Stimulated activated CD8-positive, alpha-beta memory T cell treated with anti-CD3 and anti-CD28 coated beads, Interleukin-4, amount 100 ng/mL, for 24 hours (primary cell): ENCODE measurements at places on chromosomes 6 and 20.

- DNase-seq: no peak
Measured at GRCh38 chr6:137353346-137353745, 134.2 kb upstream of the IFNGR1 start.

- DNase-seq: no peak
Measured at GRCh38 chr6:5123296-5124143, 38.4 kb downstream of the PPP1R3G start.

DNA sequence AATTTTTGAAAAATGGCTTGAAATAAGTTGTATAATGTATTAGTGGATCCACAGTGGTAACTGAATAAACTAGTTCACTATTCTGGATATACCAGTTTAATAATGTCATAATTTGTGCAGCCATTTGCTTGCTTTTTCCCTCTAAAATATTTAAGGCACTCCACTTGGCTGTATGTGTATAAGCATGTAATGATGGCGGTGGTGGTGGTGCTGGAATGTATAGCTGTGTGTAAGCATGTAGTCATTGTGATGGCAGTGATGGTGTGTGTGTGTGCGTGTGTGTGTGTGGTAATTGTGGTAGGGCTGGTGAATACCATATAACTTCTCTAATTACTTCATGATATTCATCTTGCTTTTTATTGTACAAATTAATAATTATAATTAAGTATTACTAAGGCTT, 89.2 kb upstream of the HIVEP1 start:
- no peak for DNase-seq

DNA sequence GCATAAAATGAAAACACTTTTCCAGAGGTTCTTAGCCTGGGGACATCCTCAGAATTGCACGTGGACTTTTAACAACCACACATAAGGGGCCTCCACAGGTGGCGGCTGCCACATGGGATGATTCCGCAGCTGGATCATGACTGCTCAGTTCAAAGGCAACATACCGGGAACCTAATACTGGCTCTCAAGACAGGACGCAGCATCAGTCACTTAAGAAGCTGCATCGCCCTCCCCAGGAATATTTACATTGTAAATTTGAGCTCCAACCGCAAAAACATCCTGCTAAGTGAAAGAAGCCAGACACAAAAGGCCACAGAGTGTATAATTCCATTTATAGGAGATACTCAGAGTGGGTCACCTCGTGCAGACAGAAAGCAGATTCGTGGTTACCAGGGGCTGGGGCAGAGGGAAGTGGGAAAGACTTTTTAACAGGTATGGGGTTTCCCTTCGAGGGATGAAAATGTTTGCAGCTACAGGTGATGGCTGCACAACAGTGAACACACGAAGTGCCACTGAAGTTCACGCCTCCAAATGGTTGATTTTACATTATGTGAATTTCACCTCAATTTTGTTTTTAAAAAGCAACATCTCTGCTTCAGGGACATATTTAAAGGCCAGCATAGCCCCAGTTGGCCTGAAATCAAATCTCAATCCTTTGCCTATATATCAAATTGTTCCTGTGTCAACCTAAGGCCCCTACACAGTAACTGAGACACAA, 141.5 kb downstream of the BMP7 start:
- DNase-seq: no peak

DNA sequence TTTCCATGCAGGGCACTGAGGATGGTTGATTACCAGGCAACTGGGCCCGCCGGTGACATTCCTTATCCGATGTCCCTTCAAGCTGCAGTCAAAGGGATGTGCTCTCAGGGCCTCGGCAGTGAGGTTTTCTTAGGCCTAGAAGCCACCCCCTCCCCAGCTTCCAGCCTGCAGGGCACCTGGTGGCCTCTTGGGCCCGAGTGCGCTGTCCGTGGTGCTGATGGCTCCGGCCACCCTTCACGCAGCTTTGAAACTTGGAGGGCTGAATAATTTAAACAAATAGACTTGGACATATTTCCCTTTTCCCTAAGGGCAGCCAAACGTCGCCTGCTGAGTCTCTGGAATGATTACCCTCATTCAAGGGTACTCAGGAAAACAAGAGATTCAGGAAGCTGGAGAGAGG, 8.9 kb upstream of the MLN start:
- no peak for DNase-seq

DNA sequence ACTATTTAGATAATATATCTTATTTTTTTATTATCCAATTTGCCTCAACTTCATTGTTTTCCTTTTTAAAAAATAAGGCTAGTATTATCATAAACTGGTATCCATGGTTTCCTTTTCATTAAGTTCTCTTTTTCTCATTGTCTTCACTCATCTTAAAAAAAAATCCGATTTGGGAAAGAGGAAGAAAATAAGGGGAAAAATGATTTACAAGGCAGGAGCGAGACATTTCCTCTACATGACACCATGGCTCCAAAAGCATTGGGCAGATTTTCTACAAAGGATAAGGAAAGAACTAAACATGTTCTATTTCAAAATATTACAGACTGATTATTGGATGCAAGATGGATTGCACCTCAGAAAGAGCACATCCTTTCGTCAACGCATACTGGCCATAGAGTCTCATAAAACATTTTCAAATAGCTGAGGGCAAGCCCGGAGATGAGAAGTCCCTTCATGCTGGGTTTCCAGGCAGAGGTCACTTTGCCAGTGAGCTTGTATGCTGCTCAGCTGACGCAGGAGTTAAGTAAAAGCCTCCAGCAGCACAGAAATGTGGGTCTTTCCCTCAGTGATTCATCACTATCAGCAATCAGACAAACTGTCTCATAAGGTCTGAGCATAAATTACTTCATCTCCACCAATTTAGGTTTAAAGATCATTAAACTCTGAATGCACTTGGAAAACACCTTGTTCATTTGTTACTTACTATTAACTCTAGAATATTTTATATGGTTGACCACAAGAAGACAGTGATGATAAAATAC, 129.0 kb upstream of the TNFAIP3 start:
- DNase-seq: no peak

DNA sequence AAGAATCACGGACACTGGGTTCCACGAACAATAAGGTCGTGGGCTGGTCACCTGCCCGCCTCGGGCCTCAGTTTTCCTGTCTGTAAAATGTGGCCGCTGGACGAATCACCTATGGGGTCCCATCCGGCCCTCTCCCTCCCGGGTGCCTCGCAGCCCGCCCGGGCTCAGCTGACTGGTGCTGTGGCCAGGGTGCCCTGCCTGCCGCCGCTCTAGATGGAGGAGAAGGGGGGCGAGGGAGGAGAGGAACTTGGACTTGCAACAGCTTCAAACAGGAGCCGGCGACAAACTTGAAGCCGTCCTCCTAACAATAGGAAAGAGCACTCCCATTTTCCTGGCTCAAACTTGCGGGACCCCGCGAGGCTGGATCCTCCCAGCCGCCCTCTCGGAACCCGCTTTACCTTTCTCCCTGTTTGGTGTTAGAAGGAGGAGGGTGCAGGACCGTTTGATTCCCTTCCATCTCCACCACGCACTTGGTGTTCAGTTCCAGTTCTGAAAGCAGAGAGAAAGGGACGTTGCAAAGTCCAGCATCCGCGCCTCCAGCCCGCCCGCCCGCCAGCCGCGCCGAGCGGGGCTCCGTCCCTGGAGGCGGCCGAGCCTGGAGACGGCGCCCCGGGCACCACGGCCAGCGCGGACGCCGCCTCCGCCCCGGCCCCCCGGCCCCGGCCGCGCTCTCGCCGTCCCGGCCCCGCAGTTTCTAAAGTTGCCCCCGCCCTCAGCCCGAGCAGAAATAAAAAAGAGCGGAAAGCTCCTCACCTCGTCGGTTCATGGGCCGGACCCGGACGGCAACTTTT, 584 bp downstream of the KIF13A start:
- no peak for DNase-seq

GRCh38 chr6:44058617-44059358, 68.5 kb downstream of the MRPL14 start:
- DNase-seq: no peak

- no peak for DNase-seq
Measured at GRCh38 chr6:85419046-85419759, 30.7 kb upstream of the NT5E start.

GRCh38 chr6:10962673-10963072, 75.8 kb downstream of the SYCP2L start:
- DNase-seq: no peak

GRCh38 chr6:56938649-56939191, 16.2 kb upstream of the BEND6 start:
- no peak for DNase-seq

GRCh38 chr20:62838128-62838891, 21.5 kb downstream of the COL9A3 start:
- DNase-seq: no peak

DNA sequence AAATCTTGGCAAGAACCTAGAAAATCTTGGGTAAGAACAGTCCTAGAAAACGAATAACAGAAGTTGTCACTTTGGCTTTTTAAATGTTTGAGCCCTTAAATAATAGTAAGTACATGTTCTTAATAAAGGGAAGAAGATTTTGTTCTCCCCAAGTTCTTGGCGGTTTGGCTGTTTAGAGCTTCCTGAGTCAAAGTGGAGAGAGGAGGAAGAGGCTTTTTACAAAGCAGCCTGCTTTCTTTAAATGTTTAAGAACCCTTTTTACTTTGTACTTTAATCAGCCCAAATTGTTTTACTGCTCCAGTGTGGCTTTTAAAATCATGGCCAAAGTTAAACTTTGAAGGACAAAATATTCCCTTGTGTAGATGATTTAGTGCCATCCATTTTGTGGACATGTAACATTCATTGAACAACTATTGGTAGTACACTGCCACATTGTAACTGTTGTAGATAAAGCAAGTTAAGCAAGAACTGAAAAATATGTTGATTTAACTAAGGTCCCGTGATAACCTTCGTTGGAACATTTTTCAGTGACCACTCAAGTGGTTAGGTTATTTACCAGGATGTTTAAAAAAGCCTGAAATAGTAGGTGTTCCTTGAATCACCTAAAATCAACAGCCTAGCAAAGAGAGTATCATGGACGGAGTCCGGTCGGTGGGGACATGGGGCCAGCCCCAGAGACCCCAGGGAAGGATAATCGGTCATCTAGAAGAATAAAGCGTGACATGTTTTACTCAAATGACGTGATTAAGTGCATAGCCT, 2.4 kb downstream of the AMD1 start:
- no peak for DNase-seq

DNA sequence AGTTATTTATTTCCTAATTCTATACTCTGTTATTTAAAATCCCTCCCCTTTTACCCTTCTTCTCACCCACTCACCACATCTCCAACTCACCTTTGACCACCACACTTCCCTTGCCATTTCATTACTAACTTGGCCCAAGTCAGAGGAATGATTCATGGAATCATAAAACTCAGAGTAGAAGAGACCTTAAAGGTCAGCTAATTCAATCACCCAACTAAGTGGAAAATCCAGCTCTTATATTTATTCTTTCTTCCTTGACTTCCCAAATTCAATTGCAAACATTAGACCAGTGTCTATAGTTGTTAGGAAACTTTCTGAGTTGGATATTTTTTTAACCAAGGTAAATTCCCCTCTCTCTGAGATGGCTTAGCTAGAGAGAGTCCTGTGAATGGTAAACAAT, 26.5 kb upstream of the HEY2 start:
- DNase-seq: no peak

- DNase-seq: no peak
Measured at GRCh38 chr6:56517155-56517745, 125.4 kb downstream of the DST start.

DNA sequence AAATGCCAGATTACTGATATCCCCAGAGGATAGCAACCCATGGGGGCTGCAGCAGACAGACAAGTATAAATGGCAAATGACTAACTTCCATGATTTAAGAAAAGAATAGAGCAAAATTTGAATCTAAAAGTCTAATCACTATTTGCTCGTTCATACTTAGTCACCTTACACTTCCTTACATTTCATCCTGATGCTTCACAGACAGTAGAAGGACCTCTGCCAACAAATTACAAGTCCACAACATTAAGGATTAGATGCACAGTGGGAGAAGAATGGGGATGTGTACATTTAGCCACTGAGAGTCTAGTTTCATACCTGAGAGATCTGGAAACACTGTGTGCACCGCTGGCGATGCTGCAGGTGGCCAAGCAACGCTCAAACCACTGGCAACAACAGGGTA, 72.4 kb downstream of the FYN start:
- DNase-seq: no peak

- no peak for DNase-seq
Measured at GRCh38 chr20:43979576-43980105, 65.0 kb downstream of the TOX2 start.

DNA sequence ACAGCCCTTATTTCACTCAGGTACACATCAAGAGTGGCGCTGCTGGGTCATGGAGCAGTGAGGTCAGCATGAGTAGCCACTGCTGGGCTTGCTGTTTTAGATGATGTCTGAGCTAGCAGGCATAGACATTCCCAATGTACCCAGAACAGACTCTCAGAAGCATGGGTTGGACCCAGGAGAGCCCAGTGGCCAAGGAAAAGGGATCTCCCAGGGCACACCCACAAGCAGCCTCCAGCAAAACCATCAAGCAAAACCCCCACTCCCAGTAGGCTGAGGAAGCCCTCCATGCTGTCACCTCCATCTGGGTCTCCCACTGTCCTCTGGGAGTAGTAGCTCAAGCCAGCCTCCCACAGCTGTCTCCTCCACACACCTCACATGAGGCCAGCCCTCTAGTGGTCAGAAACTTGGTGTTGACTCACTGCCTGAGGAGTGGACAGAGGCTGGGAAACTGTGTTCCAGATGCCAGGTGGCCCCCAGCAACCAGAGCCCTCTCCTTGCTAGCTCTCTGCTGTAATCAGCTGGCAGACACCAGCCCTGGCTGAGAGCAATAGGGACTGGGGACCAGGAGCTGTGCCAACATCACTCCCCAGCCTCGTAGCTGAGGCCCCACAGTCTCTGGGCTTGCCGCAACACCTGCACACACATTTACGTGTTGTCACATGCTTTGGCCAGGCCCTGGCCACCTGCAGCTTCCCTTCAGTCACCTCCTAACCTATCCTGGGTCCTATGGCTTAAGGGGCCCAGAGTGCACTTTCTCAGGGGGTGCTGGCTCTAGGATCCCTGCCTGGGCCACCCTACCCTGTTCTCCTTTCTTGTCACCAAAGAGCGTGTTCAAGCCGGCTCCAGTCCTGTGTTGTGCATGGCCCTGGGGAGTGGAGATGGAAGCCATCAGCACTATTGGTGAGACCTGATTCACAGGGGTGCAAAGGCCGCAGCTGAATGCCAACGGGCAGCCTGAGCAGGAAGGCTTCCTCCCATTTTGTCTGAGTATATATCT, 1.9 kb upstream of the AP5S1 start:
- no peak for DNase-seq
